Nephron progenitor cell (in vitro differentiated cells): ENCODE measurements at places on chromosomes 6 and 20.

DNA sequence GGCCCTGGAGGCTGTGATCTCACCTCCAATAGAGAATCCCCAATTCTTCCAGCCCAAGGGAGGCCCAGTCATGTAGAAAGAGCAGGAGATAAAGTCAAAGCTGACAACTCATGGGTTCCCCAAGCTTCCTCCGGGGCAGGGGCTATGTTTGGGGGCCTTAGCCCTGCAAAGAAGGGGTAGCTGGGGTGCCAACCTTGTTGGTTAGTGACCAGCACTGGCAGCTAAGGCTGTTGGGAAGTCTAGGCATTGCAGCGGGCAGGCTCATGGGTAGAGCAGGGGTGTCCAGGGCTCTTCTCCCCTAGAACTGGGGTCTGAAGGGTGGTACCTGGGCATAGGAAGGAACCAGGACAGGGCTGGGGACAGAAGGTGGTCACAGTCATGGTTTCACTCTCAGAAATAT lies 36.4 kb downstream of the TGM2 start:
- peaks cover 10% of the 10 kb centered on the region for H3K27me3 ChIP-seq
- DNase-seq, result no peak
- peak overlapping the region; percentile 59 for H3K27ac ChIP-seq
- H3K4me3 ChIP-seq, result no peak overlapping the region

GRCh38 chr6:36245572-36246061 lies 24.2 kb upstream of the PNPLA1 start:
- no peak overlapping the region for H3K4me3 ChIP-seq
- H3K27ac ChIP-seq, result peak overlapping the region; percentile 84
- no peaks in the 10 kb centered on the region for H3K36me3 ChIP-seq
- DNase-seq, result no peak
- H3K4me1 ChIP-seq, result peaks cover 60% of the 10 kb centered on the region

- peaks cover 20% of the 10 kb centered on the region for H3K4me1 ChIP-seq
- H3K4me3 ChIP-seq, result no peak overlapping the region
- peaks cover 5% of the 10 kb centered on the region for H3K27me3 ChIP-seq
- no peak for DNase-seq
- H3K27ac ChIP-seq, result peak overlapping the region; percentile 77
Measured at GRCh38 chr6:25359191-25359861, 80.2 kb downstream of the CARMIL1 start.

DNA sequence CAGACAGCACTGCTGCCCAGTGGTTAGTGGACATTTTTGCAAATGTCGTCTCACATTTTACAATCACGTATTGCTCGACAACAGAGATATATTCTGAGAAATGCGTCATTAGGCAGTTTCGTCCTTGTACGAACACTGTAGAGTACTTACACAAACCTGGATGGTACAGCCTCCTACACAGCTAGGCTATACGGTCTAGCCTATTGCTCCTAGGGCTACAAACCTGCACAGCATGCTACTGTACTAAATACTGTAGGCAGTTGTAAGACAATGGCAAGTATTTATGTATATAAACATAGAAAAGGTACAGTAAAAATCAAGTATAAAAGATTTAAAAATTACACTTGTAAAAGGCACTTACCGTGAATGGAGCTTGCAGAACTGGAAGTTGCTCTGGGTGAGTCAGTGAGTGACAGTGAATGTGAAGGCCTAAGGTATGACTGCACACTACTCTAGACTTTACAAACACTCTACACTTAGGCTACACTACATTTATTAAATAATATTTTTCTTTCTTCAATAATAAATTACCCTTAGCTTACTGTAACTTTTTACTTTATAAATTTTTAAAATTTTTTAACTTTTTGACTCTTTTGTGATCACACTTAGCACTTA lies 43.1 kb downstream of the ALDH5A1 start:
- no peak for DNase-seq
- H3K36me3 ChIP-seq, result peaks cover 18% of the 10 kb centered on the region
- H3K4me3 ChIP-seq, result no peak overlapping the region
- H3K27ac ChIP-seq, result no peak overlapping the region

DNA sequence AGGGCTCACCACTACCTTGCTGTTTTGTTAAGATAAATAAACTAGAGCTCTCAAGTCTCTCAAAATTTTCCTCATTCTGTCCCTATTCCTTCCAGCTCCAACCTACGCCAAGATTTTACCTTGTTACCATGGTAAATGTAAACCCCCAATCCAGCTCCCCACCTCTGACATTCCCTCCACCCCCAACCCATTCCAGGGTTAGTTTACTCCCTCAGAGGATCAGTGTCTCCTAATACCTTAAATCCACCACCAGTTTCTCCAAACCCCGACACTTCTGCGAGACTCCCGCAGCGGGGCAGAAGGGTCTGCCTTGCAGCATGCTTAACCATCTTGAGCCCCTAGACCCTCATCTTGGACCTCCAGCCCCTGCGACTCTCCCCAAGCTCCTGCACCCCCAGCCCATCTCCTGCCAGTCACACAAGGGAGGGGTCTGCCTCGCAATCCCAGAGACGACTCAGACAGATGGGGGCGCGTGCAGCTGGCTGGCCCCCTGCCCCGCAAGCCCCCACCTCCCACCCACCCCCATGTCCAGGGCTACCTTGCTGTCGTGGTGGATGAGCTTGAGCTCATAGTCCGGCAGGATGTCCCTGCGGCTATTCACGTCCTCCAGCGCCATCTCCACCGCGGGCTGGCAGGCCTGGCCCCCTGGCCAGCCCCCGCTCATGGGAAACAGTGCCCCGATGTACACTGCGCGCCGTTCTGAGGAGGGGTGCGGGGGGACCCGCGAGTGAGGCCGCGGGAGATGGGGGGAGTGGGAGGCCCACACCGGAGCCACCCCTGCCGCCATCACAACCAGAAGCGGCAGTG lies 5.8 kb downstream of the GABBR1 start:
- H3K4me1 ChIP-seq, result peaks cover 73% of the 10 kb centered on the region
- peak; percentile 37 for DNase-seq

DNA sequence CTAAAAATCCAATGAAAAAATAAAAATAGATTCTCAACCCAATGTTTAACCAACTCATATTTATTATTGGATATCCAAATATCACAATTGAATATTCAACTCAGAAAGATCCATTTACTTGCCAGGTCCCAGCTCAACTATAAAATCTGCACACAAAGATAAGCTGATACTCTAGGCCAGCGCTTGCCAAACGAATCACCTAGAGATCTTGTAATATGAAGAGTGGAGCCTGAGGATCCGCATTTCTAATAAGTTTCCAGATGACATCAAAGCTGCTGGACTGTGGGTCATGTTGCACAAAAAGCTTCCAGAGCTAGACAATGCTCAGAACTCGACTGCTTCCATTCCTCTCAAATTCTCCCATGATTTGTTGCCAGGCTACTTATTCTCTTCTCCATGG lies 51.7 kb upstream of the HSF2 start:
- DNase-seq, result no peak
- H3K36me3 ChIP-seq, result no peaks in the 10 kb centered on the region
- peaks cover 3% of the 10 kb centered on the region for H3K27me3 ChIP-seq
- H3K4me3 ChIP-seq, result no peak overlapping the region

GRCh38 chr6:52724406-52725121 lies 38.7 kb downstream of the GSTA2 start:
- H3K36me3 ChIP-seq, result no peaks in the 10 kb centered on the region
- no peak overlapping the region for H3K4me3 ChIP-seq
- H3K4me1 ChIP-seq, result peaks cover 12% of the 10 kb centered on the region
- no peak overlapping the region for H3K27ac ChIP-seq
- peak; percentile 64 for DNase-seq

DNA sequence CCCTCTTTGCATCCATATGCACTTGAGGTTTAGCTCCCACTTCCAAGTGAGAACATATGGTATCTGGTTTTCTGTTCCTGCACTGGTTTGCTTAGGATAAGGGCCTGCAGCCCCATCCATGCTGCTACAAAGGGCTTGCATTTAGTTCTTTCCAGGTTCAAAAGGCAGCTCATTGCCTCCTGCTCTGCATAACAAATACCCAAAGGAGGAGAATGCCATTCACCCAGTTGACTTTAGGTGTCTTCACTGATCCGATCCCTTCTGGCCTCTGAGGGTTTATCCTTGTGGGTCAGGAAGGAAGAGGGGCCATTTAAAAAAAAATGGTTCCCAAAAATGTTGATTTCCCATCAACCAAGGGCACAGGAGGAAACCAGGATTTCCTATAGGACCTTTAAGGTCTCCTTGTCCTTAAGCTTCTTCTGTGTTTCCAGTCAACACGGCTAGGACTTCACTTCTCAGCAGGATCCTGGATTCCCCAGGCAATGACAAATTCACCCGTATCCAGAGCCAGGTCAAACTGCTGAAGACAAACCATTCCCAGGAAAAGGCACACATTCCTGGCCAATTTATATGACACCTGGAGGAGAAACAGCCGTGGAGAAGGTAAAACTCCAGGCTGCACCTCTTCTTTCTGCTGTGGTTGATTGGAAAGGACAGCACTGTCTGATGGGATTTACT lies 447.7 kb upstream of the CDH4 start:
- H3K27ac ChIP-seq, result peak overlapping the region; percentile 57
- no peaks in the 10 kb centered on the region for H3K36me3 ChIP-seq
- no peak overlapping the region for H3K4me3 ChIP-seq
- no peak for DNase-seq
- no peaks in the 10 kb centered on the region for H3K27me3 ChIP-seq
- peaks cover 28% of the 10 kb centered on the region for H3K4me1 ChIP-seq

GRCh38 chr6:131966443-131966842 lies 15.3 kb upstream of the CCN2 start:
- no peak overlapping the region for H3K4me3 ChIP-seq
- H3K4me1 ChIP-seq, result peaks cover 9% of the 10 kb centered on the region
- DNase-seq, result no peak
- no peaks in the 10 kb centered on the region for H3K27me3 ChIP-seq
- no peaks in the 10 kb centered on the region for H3K36me3 ChIP-seq

GRCh38 chr6:126661646-126662045 lies 321.7 kb downstream of the CENPW start:
- H3K27me3 ChIP-seq, result no peaks in the 10 kb centered on the region
- no peak for DNase-seq
- no peak overlapping the region for H3K4me3 ChIP-seq
- no peak overlapping the region for H3K27ac ChIP-seq
- H3K36me3 ChIP-seq, result no peaks in the 10 kb centered on the region

GRCh38 chr6:18022398-18023231 lies 35.2 kb upstream of the KIF13A start:
- H3K4me3 ChIP-seq, result peak overlapping the region; percentile 23
- peak; percentile 13 for DNase-seq
- peaks cover 26% of the 10 kb centered on the region for H3K4me1 ChIP-seq
- peak overlapping the region; percentile 82 for H3K27ac ChIP-seq
- no peaks in the 10 kb centered on the region for H3K36me3 ChIP-seq

- H3K27ac ChIP-seq, result peak overlapping the region; percentile 54
- peaks cover 20% of the 10 kb centered on the region for H3K36me3 ChIP-seq
- no peaks in the 10 kb centered on the region for H3K4me1 ChIP-seq
- H3K4me3 ChIP-seq, result no peak overlapping the region
- no peaks in the 10 kb centered on the region for H3K27me3 ChIP-seq
- DNase-seq, result no peak
Measured at GRCh38 chr6:98920904-98921431, 26.8 kb downstream of the FBXL4 start.

DNA sequence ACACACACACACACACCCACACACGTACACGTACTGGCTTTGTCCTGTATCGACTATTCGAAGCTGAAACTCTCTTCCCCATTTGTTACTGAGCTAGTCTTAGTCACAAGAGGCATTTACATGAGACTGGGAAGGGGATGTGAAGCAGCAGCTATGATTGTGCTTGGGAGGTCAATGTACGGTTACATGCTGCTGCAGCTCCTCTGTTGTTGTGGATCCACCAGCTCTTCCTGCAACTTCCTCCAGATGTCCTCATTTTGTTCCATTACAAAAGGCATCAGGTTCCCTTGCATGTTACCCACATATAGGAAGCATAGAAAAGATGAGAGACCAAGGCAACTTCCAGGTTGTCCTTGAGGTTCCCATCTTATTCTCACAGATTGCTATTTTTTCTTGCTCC lies 612.4 kb upstream of the IMPG1 start:
- DNase-seq, result no peak
- H3K36me3 ChIP-seq, result no peaks in the 10 kb centered on the region
- H3K4me1 ChIP-seq, result no peaks in the 10 kb centered on the region
- H3K4me3 ChIP-seq, result no peak overlapping the region
- no peak overlapping the region for H3K27ac ChIP-seq

DNA sequence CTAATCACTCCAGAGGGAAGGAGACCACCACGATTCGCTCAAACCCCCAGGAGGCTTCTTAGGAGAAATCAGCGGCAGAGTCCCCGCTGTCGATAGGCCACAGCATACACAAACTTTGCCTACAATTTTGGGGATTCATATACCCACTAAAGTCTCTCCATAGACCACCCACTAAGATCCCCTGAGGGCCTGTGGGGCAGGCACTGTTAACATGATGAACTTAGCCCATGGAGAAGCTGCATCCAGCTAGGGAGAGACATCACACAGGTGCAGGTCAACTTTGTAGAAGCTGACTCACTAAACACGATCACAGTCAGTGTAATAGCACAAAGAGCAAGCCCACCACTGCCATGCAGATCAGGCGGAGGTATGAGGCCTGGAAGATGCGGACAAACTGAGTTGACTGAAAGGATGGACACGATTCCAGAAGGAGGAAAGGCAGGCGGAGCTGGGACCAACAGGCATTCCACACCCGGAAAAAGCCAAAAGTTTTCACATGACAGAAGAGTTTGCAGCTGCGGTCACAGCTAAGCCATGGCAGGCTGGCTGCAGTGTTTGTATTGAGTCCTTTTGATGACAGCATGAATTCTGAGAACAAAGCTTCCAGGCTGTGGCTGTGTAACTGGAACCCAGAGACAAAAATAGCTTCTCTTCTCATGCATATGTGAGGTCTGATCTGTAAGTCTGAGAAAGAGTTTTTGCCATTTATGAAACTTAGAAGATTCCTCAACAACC lies 75.7 kb upstream of the QKI start:
- peak overlapping the region; percentile 34 for H3K4me3 ChIP-seq
- no peaks in the 10 kb centered on the region for H3K36me3 ChIP-seq
- H3K27ac ChIP-seq, result peak overlapping the region; percentile 29
- H3K4me1 ChIP-seq, result peaks cover 75% of the 10 kb centered on the region

- peaks cover 37% of the 10 kb centered on the region for H3K36me3 ChIP-seq
- no peak for DNase-seq
- no peak overlapping the region for H3K27ac ChIP-seq
- H3K4me1 ChIP-seq, result peaks cover 37% of the 10 kb centered on the region
Measured at GRCh38 chr6:30676660-30677285, 4.0 kb upstream of the DHX16 start.

DNA sequence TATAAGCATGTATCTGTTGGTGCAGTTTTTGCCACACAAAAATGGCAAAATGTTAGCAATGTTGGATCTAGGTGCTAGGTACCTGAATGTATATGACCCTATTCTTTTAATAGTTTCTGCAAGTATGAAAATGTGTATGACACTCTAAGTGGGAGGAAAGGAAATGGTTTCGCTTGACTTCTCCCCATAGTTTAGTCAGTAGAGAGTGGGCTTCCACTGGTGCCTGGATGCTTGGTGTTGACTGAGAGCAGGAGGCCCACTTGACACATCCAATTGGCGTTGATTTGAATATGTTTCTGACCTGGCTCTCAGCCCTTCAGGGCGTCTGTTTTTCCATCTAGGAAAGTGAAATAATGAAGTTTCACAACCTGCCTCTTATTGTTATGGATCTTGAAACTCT lies 41.8 kb upstream of the GABRR1 start:
- H3K4me1 ChIP-seq, result peaks cover 10% of the 10 kb centered on the region
- no peak for DNase-seq
- H3K36me3 ChIP-seq, result no peaks in the 10 kb centered on the region
- no peaks in the 10 kb centered on the region for H3K27me3 ChIP-seq
- H3K27ac ChIP-seq, result no peak overlapping the region

- H3K27ac ChIP-seq, result peak overlapping the region; percentile 20
- peaks cover 11% of the 10 kb centered on the region for H3K36me3 ChIP-seq
Measured at GRCh38 chr6:10591422-10592160, 70.4 kb downstream of the GCNT2 start.

GRCh38 chr20:25047766-25048165 lies 10.2 kb downstream of the ACSS1 start:
- H3K36me3 ChIP-seq, result no peaks in the 10 kb centered on the region
- peaks cover 67% of the 10 kb centered on the region for H3K27me3 ChIP-seq
- H3K4me1 ChIP-seq, result peaks cover 16% of the 10 kb centered on the region
- no peak overlapping the region for H3K4me3 ChIP-seq
- no peak for DNase-seq
